SHP77 (cell line): ENCODE measurements at places on chromosomes 12 and 14.

DNA sequence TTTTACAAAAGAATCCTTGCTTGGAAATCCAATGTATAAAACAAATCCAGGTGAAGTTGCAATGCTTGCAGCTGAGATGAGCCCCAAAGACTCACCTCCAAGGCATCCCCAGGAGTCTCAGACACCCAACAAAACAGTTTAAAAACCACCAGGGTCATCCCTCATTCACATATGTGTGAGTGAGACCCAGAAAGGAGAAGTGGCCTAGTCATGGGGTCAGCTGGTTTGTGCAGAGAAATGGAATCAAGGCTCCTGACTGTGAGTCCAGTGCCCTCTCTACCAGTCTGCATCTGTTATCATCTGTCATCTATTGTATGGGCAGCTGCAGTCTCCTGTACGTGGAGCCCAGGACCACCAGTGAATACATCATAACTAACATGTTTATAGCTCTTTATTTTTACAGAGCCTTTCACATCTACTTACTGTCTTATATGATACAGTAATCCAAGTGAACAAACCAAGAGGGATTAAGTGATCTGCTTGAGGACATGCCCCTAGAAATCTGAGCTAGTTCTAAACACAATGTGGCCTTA lies 27.1 kb downstream of the PLEKHG7 start:
- DNase-seq = no peak

DNA sequence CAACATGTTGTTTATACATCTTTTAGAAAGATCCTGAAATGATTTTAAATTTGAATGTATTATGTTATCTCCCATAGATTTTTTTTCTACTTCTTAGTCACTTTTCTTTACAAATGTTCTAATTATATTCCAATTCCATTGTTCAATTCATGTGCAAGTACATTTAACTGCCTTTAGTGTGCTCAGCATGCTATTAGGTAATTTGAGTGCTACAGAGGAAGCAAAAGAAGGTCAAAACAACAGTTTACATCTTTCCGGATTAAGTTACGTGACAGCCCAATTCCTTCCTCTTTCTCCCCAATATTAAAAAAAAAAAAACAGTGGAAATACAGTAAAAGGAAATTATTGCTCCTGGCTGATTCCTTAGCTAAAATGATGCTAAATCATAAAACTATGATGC lies 98.3 kb downstream of the RTN1 start:
- no peak for DNase-seq

GRCh38 chr12:6324936-6325750 lies 14.7 kb downstream of the PLEKHG6 start:
- no peak for DNase-seq

- no peak for DNase-seq
Measured at GRCh38 chr14:35879151-35879648, 53.1 kb downstream of the BRMS1L start.

- DNase-seq = no peak
Measured at GRCh38 chr12:98424726-98425401, 90.5 kb upstream of the TMPO start.
